Type B pancreatic cell (in vitro differentiated cells): ENCODE measurements at places on chromosomes 16 and 17. TPM values are rescaled to one million over a fixed set of nuclear protein-coding genes. Genes with fewer than 3 reads are reported as not detected.

DNA sequence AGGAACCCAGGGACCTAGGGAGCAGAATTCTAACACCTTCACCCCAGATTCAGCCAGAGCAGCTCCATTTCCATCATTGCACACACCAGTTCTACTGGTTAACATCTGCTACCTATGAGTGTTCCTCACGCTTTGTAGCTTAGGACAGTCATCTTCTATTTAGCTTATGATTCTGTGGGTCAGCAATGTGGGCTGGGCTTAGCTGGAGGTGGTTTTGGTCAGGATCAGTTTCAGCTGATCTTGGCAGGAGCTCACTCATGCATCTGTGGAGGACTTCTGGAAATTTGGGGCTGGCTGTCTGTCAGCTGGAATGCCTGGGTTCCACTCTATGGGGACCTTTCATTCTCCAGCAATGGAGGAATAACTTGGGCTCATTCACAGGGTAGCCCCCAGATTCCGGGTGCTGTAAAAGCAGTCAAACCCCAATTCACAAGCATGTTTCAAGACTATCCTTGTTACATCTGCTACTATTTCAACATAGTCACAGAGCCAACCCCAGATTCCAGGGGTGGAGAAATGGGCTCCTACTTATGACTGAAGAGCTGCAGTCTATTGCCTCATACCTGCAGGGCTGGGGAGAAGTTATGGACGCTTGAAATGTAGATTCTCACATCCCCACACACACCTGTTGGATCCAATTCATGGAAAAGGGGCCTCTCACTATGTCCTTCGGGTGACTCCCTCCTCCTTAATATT lies 3.4 kb upstream of the HP start:
- no peak overlapping the region for H3K4me3 ChIP-seq
- H3K36me3 ChIP-seq = no peaks in the 10 kb centered on the region
- no peaks in the 10 kb centered on the region for H3K27me3 ChIP-seq
- no peak for DNase-seq
- no peaks in the 10 kb centered on the region for H3K4me1 ChIP-seq

- H3K36me3 ChIP-seq = peaks cover 8% of the 10 kb centered on the region
- H3K27ac ChIP-seq = no peak overlapping the region
- no peak overlapping the region for H3K4me3 ChIP-seq
- no peaks in the 10 kb centered on the region for H3K4me1 ChIP-seq
- DNase-seq = no peak
These were observed 53.3 kb downstream of the TANC2 start for GRCh38 chr17:63019138-63019873.

DNA sequence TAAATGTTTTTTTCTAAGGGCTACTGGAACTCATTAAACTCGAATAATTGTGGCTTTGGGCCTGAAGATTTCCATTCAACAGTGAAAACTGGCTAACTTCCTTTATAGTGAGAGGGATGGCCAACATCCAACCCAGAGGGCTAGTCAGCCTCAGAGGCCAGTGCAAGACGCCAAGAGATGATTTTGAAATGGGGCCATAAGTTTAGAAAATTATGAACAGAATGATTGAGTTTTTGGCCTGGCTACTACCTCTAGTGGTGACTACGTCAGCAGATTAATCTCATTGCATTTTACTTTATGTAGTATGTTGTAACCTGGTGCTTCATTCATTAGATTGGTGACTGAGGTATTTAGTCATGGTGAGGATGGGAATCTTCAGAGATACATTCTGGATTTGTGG lies 28.4 kb downstream of the HAPSTR1 start:
- peaks cover 5% of the 10 kb centered on the region for H3K4me1 ChIP-seq
- H3K27me3 ChIP-seq = no peaks in the 10 kb centered on the region
- peaks cover 42% of the 10 kb centered on the region for H3K36me3 ChIP-seq
- no peak overlapping the region for H3K27ac ChIP-seq
- DNase-seq = no peak
- no peak overlapping the region for H3K4me3 ChIP-seq

DNA sequence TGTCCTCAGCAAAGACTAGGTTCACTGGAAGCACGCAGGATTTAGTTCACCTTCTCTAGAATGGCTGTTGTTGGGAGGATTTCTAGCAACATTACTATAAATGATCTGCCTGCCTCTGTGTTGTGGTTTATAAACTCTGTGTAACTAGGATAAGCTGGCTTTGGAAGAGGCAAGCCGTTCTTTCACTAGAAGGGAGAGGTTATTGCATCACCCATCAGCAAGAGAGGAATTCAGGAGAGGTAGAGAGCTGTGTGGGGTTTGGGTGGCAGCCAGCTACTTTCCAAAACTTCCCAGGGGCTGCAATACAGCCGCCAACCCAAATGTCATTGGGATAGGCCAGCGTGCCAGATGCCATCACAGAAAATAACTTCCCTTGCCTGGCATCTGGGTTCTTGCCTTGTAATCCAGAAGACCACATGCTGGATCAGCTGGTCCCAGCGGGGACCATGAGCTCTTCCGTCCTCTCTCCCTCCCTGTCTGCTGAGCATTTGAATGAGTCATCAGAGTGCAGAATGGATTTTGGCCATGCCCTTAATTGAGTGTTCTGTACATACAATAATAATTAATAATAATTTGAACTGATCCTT lies 95.7 kb upstream of the RBFOX1 start:
- no peak overlapping the region for H3K4me3 ChIP-seq
- H3K27ac ChIP-seq = no peak overlapping the region
- no peak for DNase-seq
- no peaks in the 10 kb centered on the region for H3K36me3 ChIP-seq
- H3K27me3 ChIP-seq = peaks cover 8% of the 10 kb centered on the region
- no peaks in the 10 kb centered on the region for H3K4me1 ChIP-seq

DNA sequence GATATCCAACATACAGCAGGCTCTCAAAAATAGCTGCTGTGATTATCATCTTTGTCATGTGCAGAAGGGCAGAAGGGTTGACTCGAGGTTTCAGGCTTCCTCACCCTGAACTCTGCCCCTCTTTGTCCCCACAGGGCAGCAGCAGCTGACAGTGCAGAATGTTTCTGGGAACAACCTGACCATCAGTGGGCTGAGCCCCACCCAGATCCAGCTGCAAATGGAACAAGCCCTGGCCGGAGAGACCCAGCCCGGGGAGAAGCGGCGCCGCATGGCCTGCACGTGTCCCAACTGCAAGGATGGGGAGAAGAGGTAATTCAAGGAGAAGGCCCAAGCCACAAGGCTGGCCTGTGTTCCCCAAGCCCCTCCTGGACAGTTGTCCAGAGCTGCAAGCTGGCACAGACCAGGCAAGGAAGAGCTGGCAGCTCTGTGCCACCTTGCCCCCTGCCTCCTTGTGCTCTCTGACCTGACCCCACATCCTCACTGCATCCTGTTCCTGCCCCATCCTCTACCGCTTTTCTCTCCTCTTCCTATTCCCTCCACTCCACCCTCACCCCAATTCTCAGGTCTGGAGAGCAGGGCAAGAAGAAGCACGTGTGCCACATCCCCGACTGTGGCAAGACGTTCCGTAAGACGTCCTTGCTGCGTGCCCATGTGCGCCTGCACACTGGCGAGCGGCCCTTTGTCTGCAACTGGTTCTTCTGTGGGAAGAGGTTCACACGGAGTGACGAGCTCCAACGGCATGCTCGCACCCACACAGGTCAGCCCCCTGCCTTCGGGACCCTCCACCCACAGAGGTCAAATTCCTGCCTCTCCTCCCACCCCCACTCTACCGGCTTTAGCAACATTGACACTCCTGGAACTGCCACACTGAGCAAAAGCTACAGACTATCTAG lies 16.3 kb upstream of the PNPO start:
- peaks cover 25% of the 10 kb centered on the region for H3K36me3 ChIP-seq
- DNase-seq = no peak
- H3K27ac ChIP-seq = no peak overlapping the region
- no peaks in the 10 kb centered on the region for H3K27me3 ChIP-seq
- no peak overlapping the region for H3K4me3 ChIP-seq
- peaks cover 4% of the 10 kb centered on the region for H3K4me1 ChIP-seq

GRCh38 chr17:74347646-74348045 lies 14.0 kb downstream of the BTBD17 start:
- H3K4me1 ChIP-seq = no peaks in the 10 kb centered on the region
- H3K36me3 ChIP-seq = no peaks in the 10 kb centered on the region
- H3K27me3 ChIP-seq = peaks cover 56% of the 10 kb centered on the region
- DNase-seq = no peak
- no peak overlapping the region for H3K27ac ChIP-seq

- H3K27ac ChIP-seq = no peak overlapping the region
- no peaks in the 10 kb centered on the region for H3K27me3 ChIP-seq
- no peak for DNase-seq
- H3K4me1 ChIP-seq = no peaks in the 10 kb centered on the region
- no peaks in the 10 kb centered on the region for H3K36me3 ChIP-seq
- H3K4me3 ChIP-seq = no peak overlapping the region
These were observed 38.9 kb upstream of the GHDC start for GRCh38 chr17:42233156-42233555.

DNA sequence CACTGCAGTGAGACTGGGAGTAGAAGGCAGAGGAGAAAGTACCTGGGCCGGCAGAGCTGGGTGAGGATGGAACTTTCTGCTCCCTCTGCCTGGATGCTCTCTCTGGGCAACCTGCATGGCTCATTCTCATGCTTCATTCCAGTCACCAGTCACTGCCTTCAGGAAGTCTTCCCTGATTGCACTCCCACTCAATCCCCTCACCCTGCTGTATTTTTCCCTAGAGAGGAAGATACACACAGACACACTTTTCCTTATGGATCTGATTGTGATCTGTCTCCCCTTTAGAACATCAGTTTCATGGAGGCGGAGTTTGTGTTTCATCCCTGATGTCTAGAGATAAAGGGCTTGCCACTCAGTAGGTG lies 44.9 kb downstream of the MEAK7 start:
- no peaks in the 10 kb centered on the region for H3K27me3 ChIP-seq
- peaks cover 6% of the 10 kb centered on the region for H3K36me3 ChIP-seq

- no peak overlapping the region for H3K4me3 ChIP-seq
- no peak for DNase-seq
- H3K27ac ChIP-seq = no peak overlapping the region
- no peaks in the 10 kb centered on the region for H3K4me1 ChIP-seq
These were observed 1307.6 kb upstream of the GOT2 start for GRCh38 chr16:60041671-60042070.

DNA sequence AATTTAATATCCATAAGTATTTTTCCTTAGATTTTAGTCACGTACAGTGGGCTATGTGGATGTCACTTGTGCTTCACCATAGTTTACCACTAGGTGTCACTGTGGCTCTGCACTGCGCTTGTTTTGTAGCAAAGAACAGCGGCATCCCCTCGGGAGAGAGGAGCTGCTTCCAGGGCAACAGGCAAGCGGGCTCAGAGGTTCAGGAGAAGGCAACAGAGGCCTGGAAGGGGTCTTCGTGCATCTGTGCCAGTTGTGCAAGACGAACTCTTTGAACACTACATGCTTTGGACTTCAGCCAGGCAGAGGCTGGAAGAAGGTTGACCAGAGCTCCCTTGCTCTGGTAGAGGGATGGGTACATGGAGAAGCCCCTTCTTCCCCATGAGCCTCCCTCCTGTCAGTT lies 20.6 kb downstream of the CYB561 start:
- peak overlapping the region; percentile 64 for H3K27ac ChIP-seq
- H3K27me3 ChIP-seq = no peaks in the 10 kb centered on the region
- no peak overlapping the region for H3K4me3 ChIP-seq
- H3K4me1 ChIP-seq = peaks cover 10% of the 10 kb centered on the region
- no peak for DNase-seq

GRCh38 chr16:10180771-10181163 lies 1.5 kb downstream of the GRIN2A start:
- no peaks in the 10 kb centered on the region for H3K36me3 ChIP-seq
- peaks cover 4% of the 10 kb centered on the region for H3K4me1 ChIP-seq
- DNase-seq = peak; percentile 72
- H3K27ac ChIP-seq = no peak overlapping the region
- H3K4me3 ChIP-seq = peak overlapping the region; percentile 79

DNA sequence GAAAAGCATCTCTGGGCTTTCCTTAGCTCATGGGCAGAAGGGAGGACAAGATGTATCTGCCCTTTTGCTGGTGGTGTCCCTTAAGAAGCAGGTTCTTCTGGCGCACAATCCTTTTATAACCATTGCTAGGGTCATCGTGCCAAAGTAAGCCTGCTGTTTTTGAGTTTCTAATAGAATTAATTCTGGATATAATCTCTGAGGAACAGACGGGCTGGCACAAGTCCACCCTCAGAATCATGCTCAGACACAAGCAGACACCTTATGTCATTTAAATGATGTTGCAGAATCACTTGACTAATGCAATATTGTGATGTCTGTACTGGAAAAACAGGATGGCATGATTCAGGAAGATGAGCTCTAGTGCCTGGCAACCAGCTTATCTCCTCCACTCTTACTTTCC lies 18.8 kb upstream of the MMD start:
- H3K27ac ChIP-seq = no peak overlapping the region
- no peaks in the 10 kb centered on the region for H3K36me3 ChIP-seq
- peaks cover 45% of the 10 kb centered on the region for H3K4me1 ChIP-seq
- no peak overlapping the region for H3K4me3 ChIP-seq
- peaks cover 5% of the 10 kb centered on the region for H3K27me3 ChIP-seq
- no peak for DNase-seq

- H3K4me1 ChIP-seq = peaks cover 5% of the 10 kb centered on the region
- H3K36me3 ChIP-seq = no peaks in the 10 kb centered on the region
- no peak overlapping the region for H3K27ac ChIP-seq
- no peak for DNase-seq
- H3K4me3 ChIP-seq = no peak overlapping the region
- no peaks in the 10 kb centered on the region for H3K27me3 ChIP-seq
These were observed 241.4 kb upstream of the DYNLRB2 start for GRCh38 chr16:80299416-80299815.

DNA sequence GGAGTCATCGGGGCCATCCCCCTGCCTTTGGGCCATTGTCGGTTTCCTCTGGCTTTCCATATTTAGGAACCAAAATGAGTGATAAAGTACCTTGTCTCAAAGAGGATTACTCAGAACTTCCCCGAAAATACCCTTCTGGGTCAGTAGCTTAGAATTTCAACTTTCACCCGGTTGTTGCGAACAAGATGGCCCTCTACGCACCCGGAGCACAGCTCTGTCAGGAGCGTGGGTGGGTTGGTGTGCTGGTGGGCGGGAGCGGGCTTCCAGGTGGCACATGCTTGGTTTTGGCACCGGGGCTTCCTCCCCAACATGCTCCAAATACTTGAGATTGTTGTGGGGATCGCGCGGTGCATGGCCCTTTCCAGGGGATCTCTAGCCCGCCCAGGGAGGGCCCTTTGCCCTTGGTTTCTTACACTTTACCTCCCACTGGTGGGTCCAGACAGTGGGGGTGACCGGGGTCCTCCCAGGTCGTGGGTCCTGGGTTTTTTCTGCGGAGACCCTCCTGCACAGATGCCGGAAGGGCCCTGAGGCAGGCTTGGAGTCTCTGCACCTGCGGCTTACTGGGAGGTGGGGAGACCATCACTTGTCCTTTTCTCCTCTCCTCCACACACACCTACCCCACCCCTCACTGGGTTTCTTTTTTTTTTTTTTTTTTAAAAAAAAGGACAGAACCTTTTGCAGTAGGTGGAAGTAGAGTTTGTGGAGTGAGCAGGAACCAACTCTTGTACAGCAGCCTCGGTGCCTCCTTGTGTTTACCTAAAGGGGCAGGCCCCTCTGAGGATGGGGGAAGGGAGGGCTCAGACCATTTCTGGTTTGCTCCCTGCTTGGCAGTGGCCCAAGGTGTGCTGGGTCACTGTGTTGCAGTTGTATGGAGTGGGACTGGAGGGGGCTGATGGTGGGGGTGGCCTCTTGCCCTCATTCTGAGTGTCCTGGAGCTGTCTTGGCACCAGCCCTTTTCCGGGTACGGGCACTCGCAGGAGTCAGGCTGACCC lies 142.1 kb downstream of the SEC14L1 start:
- peak overlapping the region; percentile 94 for H3K27ac ChIP-seq
- no peaks in the 10 kb centered on the region for H3K36me3 ChIP-seq
- peak overlapping the region; percentile 93 for H3K4me3 ChIP-seq
- peaks cover 31% of the 10 kb centered on the region for H3K4me1 ChIP-seq

Gene CBX2
- total RNA-seq = 21.6 and 72.0 TPM in 2 replicates

Gene SMIM36
- not detected in 2 replicates for total RNA-seq

Gene EVPLL
- not detected in 2 replicates for total RNA-seq

Gene TBX2
- 8.7 and 55.9 TPM in 2 replicates for total RNA-seq

Gene ZFP1
- 10.0 and 19.8 TPM in 2 replicates for total RNA-seq

Gene CCP110
- 14.7 and 29.1 TPM in 2 replicates for total RNA-seq

Gene NUPR1
- total RNA-seq = 1.2 and 4.8 TPM in 2 replicates
